ENCODE measurements at places on chromosomes 1 and 21.
A peak's percentile ranks its signal among the peaks of the same experiment; 100 is the strongest.

GRCh38 chr1:221284028-221284427 is 404.8 kb downstream of the HLX start:
- DNase-seq = no peak

- no peak for DNase-seq
These were observed 15.3 kb downstream of the ERI3 start for GRCh38 chr1:44339731-44340130.

GRCh38 chr1:63000508-63000907 is 216.6 kb downstream of the ATG4C start:
- no peak for DNase-seq

DNA sequence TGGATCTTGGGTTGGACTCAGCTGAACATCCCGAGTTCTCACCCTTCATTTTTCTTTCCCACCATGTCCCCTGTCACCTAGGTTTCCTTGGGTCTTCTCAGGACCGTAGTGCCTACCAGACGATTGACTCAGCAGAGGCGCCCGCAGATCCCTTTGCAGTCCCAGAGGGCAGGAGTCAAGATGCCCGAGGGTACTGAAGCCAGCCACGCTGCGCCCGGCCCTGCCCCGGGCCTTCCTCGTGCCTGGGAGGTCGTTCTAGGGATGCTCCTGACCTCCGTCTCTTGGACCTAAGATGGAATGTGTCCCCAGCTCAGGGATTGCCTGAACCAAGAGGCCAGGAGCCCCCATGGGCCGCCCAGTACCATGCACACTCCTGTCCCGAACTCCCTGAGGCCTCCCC is 12.0 kb upstream of the C1orf167 start:
- no peak for DNase-seq

DNA sequence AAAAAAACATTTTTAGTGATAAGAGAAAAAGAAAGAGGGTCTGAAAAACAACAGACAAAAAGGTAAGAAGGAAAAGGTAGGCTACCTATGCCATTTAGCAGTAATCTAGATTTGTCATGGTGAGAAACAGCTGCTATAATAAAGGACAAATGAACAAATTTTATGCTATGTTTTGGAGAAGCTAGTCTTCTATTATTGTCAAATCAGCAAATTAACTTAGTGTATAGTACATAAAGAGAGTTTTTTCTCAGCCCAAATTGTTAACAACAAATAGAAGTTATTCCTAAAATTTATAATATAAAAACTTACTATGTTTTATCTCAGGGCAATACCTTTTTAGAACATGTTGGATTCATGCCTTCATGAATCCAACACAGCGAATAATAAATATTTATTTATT is 88.7 kb downstream of the KIFAP3 start:
- DNase-seq = no peak

DNA sequence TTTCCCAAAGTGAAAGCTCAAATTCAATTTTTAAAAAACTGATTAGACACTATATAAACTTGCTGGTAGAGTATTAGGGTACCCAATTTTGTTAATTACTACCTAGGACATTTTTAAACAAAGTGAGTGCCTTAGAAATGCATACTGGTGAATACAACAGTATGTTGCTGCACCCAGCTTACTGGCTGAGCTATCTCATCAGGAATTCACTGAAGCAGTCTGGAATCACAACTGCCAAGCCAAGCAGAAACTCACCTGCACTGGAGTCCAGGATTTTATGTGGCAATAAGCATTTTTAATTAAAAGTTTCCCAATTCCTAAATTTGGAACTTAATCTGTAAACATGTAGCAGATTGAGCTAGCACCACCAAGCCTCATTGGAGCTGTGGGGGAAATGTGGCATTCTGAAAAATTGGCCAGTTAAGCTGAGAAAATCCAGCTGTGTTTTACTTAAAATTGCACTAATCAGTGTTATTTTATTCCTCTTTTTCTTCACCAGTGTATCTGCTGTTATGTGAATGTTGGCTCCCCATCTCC is 61.8 kb downstream of the CLEC20A start:
- DNase-seq = no peak

GRCh38 chr1:14519976-14520375 is 78.5 kb upstream of the KAZN start:
- DNase-seq = no peak

GRCh38 chr1:43875331-43875730 is 58.3 kb upstream of the ARTN start:
- DNase-seq = no peak

- no peak for DNase-seq
These were observed 35.1 kb downstream of the CNIH3 start for GRCh38 chr1:224651188-224651587.

- no peak for DNase-seq
These were observed 369.1 kb upstream of the VAMP3 start for GRCh38 chr1:7401814-7402547.

- no peak for DNase-seq
These were observed 31.9 kb downstream of the H3-3A start for GRCh38 chr1:226094451-226094850.

- DNase-seq = no peak
These were observed 85.2 kb downstream of the TRIM11 start for GRCh38 chr1:228321435-228321834.

DNA sequence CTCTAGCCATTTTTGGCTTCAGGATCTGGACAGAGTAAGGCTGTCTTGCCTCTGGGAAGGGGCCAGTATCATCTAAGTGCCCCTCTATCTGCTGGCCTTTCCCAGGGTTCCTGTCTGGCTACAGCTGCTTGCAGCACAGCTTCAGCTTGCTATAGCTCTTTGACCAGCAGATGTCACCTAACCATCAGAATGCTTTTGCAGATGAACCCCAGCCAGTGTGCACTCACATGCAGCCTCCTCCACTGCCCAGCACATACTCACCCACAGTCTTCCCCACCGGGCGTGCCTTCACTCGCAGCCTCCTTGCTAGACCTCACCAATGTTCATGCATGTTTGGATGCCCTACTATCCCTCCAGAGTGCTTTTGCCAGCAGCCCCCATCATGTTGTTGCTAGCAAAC is 769.0 kb downstream of the BRINP3 start:
- DNase-seq = no peak

GRCh38 chr1:207984831-207985572 is 74.1 kb upstream of the CD34 start:
- no peak for DNase-seq

DNA sequence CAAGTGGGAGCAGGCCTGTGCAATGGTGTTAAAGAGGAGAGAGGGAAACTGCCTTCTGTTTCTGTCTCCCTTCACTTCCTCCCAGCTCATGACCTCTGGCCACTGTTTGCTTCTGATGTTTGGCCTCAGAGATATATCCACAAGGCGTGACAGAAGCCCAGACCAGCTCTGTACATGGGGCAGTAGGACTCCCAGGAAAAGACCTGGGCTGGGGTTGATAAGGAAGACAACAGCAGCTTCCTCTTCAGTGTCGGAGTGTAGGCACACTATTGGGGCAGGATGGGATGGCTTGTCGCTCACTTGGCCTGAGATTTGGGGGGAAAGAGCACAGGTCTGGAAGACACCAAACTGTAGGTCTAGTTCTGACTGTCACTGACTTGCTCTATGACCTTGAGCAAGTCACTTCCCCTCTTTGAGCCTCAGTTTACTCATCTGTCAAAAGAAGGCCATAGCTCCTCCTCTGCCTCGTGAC is 67.8 kb upstream of the KLHDC7A start:
- DNase-seq = no peak

DNA sequence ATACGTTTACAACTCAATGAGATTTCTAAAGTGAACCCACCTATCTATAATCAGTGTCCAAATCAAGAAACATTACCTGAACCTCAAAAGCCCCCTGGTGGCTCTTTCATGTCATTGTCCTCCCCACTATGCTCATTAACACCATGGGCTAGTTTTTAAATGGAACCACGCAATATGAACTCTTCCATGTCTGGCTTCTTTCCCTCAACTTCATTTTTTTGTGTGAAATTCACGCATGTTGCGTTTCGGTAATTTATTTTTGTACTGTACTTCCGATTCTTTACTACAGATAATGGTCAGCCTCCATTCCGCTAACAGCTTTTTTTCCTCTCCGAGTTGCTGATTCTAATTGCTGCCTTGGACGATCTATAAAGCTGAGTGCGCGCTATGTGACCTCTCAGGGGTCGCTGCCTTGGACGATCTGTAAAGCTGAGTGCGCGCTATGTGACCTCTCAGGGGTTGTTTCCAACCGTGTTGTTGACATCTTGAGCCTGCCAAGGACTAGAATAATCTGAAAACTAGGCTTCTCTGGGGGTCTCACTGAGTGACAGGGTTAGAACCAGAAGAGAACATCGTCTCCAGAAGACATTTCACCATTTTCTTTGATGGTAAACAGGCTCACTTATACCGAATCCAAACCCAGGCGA is 1.1 kb upstream of the CACYBP start:
- DNase-seq = peak; percentile 17

GRCh38 chr1:157000686-157001085 is 44.9 kb downstream of the ARHGEF11 start:
- DNase-seq = no peak

DNA sequence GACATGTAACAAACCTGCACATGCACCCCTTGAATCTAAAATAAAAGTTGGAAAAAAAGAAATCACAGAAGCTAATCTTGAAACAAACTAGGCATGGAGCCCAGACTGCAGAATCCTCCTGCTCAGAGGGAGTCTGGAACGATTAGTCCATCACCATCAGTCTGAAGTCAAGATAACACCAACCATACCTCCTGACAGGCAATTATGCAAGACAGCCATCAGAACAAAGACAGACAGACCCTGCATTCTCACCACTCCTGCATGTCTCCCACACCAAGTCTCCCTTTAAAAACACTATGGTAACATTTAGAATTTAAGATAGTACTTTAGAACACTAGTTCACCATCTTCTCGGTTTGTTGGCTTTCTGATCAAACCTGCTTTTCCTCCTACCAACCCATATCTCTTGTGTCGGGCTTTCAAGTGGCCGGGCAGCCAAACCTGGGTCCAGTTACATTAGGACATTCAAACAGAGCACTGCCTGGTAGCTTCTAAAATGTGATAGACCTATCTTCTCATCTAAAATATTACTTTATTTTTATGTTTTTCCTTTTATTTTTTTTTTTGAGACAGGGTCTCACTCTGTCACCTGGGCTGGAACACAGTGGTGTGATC is 10.1 kb downstream of the YARS1 start:
- no peak for DNase-seq

DNA sequence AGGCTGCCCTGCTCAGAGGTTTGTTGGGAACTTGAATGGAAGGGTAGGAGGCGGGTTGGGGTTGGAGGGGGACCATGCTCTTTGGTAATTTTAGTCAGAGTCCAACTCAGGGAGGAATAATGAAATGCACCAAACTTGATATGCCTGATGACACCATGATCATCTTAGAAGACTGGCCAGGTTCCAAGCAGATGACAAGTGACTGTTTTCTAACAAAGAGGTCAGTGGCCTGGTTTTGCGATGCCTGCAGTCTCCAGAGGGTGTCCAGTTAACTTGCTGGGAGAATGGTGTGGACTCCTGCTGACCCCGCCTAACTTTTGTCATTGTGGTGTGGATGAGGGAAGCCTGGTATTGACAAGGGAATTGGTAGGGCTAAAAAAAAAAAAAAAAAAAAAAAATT is 12.4 kb downstream of the VANGL1 start:
- DNase-seq = no peak

- DNase-seq = no peak
These were observed 26.8 kb upstream of the TNFRSF1B start for GRCh38 chr1:12140016-12140415.

DNA sequence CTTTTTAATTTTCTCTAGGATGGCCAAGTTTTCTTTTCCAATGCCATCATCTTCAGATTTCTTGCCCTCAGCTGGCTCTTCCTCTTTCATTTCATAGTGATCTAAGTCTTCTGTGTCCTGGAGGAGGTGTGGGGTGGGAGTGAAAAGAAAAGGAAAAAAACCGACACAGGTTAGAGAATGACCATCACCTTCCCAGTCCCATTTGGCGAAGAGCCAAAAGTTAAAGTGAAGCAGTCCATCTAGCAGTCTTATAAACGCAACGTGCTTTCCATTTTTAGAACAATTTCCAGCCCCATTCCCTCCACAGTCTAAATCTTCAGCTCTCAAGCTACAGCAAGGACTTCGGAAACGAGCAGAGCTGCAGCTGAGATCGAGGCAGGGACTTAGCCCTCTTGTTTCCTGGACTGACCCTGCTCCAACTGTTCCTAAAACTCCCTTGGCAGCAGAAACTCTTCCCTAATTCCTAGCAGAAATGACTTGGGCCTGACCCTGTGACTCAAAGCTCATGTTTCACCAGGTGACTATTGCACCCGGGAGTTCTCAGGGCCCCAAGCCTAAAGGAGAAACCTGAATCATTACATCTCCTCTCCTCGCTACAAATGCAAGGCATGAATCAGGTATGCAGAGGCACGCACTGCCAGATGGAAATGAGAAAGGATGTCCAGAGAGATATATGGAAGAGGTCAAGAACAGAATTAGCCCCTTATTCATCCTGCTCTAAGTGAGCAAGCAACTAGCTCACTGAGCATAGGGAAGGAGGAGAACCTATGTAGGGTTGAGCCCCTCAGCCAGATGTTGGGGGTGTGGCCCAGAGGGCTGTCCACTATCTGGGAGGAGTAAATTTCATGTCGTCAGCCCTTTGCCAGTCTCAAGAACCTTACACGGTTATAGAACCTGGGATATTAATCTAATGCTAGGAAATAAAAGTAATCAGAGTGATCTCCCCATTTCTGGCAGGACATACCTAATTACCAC is 5.1 kb downstream of the UBE2Q1 start:
- no peak for DNase-seq

GRCh38 chr1:109193653-109194590 is 19.8 kb upstream of the SARS1 start:
- DNase-seq = peak; percentile 17

GRCh38 chr1:15730423-15730822 is 5.6 kb upstream of the SLC25A34 start:
- no peak for DNase-seq

GRCh38 chr1:242019018-242019417 is 20.1 kb upstream of the MAP1LC3C start:
- DNase-seq = no peak

DNA sequence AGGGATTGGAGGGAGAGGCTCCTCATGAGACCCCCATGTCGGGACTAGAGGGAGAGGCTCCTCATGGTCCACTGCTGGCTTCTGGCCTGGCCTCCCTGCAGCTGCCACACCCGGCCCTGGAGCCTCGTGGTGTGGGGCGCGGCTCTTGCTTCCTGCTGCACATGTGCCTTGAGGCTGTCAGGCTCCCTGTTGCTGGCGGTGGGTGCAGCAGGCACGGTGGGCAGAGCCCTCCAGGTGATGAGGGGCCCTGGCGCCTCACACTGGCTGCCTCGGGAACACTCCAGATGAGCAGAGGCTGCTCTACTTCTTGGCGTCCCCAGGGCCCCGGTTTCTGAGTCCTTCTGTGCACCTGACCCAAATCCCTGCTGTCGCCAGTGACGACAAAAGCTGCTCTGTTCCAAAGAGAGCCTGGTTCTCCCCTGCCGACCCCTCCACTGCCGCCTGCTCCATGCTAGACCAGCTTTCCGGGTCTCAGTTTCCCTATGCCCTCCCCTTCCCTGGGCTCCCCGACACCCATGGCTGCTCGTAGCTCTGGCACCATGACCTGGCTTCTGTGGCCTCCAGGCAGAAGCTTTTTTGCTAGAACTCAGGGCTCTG is 9.7 kb upstream of the ATAD3B start:
- DNase-seq = no peak

GRCh38 chr1:93347334-93347899 is 1.7 kb downstream of the DR1 start:
- DNase-seq = no peak

- DNase-seq = no peak
These were observed 48.0 kb downstream of the NR5A2 start for GRCh38 chr1:200075522-200075921.

- DNase-seq = no peak
These were observed 482.9 kb downstream of the PTPRU start for GRCh38 chr1:29719253-29719652.
